ENCODE measurements at places on chromosomes 3 and 15. TPM values are rescaled to one million over a fixed set of nuclear protein-coding genes. Genes with fewer than 3 reads are reported as not detected.

GRCh38 chr15:68572921-68573320, 5.9 kb upstream of the CORO2B start:
- H3K4me1 ChIP-seq, result no peaks in the 10 kb centered on the region
- H3K36me3 ChIP-seq, result no peaks in the 10 kb centered on the region
- H3K27ac ChIP-seq, result no peak overlapping the region

Gene NOX5
- not detected for total RNA-seq

DNA sequence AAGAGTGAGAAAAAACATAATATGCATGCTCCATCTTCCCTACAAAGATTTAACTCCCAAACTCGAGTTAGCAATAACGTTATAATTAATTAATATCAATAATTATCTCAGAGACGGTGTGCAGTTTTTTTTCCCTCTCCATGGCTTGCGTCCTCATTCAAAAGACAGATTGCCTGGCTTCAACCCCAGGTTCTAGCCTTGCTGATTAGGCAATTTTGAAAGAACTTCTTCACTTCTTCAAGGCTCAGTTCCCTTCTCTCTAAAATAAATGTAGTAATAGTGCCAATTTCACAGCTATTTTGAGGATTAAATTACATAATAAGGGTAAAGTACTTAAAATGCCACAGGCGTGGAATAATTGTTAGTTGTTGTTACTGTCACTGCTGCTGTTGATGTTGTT, 876.1 kb upstream of the GBE1 start:
- H3K4me3 ChIP-seq, result no peak overlapping the region
- no peaks in the 10 kb centered on the region for H3K27me3 ChIP-seq
- no peak overlapping the region for H3K27ac ChIP-seq
- H3K4me1 ChIP-seq, result peaks cover 13% of the 10 kb centered on the region

Gene PLSCR2
- total RNA-seq, result not detected

- H3K27ac ChIP-seq, result no peak overlapping the region
- DNase-seq, result no peak
- H3K27me3 ChIP-seq, result no peaks in the 10 kb centered on the region
- H3K36me3 ChIP-seq, result no peaks in the 10 kb centered on the region
These were observed 53.6 kb upstream of the CGNL1 start for GRCh38 chr15:57322602-57323250.

DNA sequence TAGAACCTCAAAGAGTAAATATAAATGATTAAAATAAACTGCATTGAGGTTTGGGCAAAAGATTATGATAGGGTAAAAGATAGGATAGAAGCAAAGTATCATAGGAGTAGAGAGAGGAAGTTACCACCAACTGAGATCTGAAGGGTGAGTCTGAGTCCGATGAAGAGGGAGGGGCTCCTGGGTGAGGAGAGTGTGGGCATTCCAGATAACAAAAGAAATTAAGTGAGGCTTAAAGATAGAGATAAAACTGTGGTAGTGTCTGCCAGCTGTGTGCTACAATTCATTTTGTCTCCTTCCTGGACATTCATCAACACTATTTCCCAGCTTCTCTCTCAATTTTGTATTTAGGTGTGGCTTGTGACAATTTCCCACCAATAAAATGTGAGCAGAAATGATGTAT, 343.0 kb upstream of the PLSCR5 start:
- no peaks in the 10 kb centered on the region for H3K27me3 ChIP-seq
- no peaks in the 10 kb centered on the region for H3K36me3 ChIP-seq
- no peak overlapping the region for H3K27ac ChIP-seq
- no peak overlapping the region for H3K4me3 ChIP-seq

Gene FAM174B
- 2.1 TPM for total RNA-seq

- no peaks in the 10 kb centered on the region for H3K4me1 ChIP-seq
- DNase-seq, result no peak
- no peaks in the 10 kb centered on the region for H3K27me3 ChIP-seq
These were observed 18.5 kb upstream of the IL1RAP start for GRCh38 chr3:190495354-190495753.

DNA sequence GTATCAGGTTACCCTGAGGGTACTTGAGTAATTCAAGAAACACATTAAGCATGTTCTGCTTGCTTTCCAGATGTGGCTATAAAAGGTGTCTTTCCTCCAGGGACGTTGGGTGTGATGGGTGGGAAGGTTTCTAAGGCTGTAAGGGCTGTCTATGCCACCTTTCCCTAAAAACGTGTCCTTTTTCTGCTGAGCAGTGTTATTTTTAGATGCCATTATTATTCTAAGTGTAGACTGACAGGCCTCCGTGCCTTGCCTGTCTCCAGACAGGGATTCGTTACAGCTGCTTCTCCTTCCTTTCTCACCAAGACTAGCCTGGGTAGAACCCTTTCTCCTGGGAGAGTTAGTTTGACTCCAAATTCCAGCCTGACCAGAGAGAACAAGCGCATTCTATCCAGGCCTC, 26.8 kb upstream of the RHO start:
- no peak for DNase-seq
- peaks cover 8% of the 10 kb centered on the region for H3K36me3 ChIP-seq
- no peak overlapping the region for H3K27ac ChIP-seq
- peaks cover 70% of the 10 kb centered on the region for H3K4me1 ChIP-seq
- no peaks in the 10 kb centered on the region for H3K27me3 ChIP-seq

DNA sequence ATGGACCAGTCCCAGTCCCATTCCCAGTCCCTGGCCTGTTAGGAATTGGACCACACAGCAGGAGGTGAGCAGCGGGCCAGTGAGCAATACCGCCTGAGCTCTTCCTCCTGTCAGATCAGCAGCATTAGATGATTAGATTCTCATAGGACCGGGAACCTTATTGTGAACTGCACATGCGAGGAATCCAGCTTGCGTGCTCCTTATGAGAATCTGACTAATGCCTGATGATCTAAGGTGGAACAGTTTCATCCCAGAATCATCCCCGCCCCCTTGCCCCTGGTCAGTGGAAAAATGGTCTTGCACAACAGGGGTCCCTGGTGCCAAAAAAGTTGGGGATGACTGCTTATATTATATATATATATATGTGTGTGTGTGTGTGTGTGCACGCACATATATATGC, 63.1 kb downstream of the IFT57 start:
- no peak for DNase-seq
- H3K36me3 ChIP-seq, result no peaks in the 10 kb centered on the region
- no peak overlapping the region for H3K4me3 ChIP-seq

Gene SLCO2A1
- total RNA-seq, result not detected

DNA sequence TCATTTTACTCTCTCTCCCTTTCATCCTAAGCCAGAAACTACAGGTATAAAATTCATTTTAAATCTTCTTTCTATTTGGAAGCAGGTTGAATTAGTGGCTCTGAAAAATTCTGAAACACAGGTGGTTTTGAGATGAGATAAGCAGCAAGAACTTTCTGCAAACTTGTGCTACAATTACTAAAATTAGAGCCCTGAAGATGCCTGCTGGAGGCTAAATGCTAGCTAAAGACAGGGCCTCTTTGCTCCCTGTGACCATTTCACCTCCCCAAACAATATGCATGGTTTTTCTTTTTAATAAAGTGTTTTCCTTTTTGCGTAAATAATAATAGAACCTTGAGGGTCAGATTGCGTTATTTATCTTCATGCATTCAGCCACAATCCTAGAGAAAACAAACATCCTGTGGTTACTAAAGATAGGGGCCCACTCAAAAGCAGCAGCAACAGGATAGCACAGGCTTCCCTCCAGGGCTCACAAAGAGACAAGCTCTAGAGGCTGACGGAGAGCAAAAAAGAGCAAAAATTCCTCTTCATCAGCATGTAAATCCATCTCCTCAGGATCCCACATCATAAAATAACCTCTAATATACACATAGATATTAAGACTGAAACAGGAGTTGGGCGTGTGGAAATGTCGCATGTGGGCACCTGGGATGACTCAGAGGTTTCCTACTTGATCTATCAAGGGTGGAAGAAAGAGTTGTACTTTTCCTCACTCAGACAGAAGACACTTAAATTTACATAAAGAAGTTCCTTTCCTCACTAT, 26.5 kb upstream of the CP start:
- H3K27ac ChIP-seq, result peak overlapping the region; percentile 47
- no peaks in the 10 kb centered on the region for H3K36me3 ChIP-seq
- peaks cover 58% of the 10 kb centered on the region for H3K4me1 ChIP-seq
- H3K4me3 ChIP-seq, result no peak overlapping the region

Gene TLR9
- total RNA-seq, result not detected

GRCh38 chr3:183259621-183260020, 6.6 kb downstream of the B3GNT5 start:
- DNase-seq, result no peak
- H3K36me3 ChIP-seq, result no peaks in the 10 kb centered on the region
- H3K4me3 ChIP-seq, result no peak overlapping the region
- no peaks in the 10 kb centered on the region for H3K4me1 ChIP-seq
- H3K27ac ChIP-seq, result no peak overlapping the region

Gene GOLGA8N
- 0.66 TPM for total RNA-seq

Gene IGSF11
- total RNA-seq, result not detected

GRCh38 chr3:43035801-43036365, 56.8 kb downstream of the GASK1A start:
- H3K27me3 ChIP-seq, result peaks cover 2% of the 10 kb centered on the region
- no peak overlapping the region for H3K27ac ChIP-seq
- H3K4me3 ChIP-seq, result no peak overlapping the region

GRCh38 chr3:141087076-141087777, 36.1 kb downstream of the SPSB4 start:
- H3K27ac ChIP-seq, result no peak overlapping the region
- no peak for DNase-seq
- no peaks in the 10 kb centered on the region for H3K27me3 ChIP-seq
- no peaks in the 10 kb centered on the region for H3K36me3 ChIP-seq

GRCh38 chr3:70065696-70066253, 66.2 kb downstream of the SAMMSON start:
- H3K27me3 ChIP-seq, result no peaks in the 10 kb centered on the region
- H3K27ac ChIP-seq, result no peak overlapping the region
- H3K36me3 ChIP-seq, result no peaks in the 10 kb centered on the region
- DNase-seq, result no peak
- H3K4me1 ChIP-seq, result no peaks in the 10 kb centered on the region
- no peak overlapping the region for H3K4me3 ChIP-seq

Gene PATL2
- not detected for total RNA-seq

Gene SH3GL3
- not detected for total RNA-seq

- H3K4me1 ChIP-seq, result peaks cover 83% of the 10 kb centered on the region
- no peak overlapping the region for H3K4me3 ChIP-seq
- H3K27me3 ChIP-seq, result no peaks in the 10 kb centered on the region
- DNase-seq, result no peak
These were observed 17.8 kb downstream of the ACKR2 start for GRCh38 chr3:42827023-42827422.

All from HepG2 (cell line).